NCI-H446 treated with DMSO at 0.1 percent for 48 hours (cell line): ENCODE measurements at places on chromosomes 7 and 10.

- DNase-seq, result no peak
Observed at GRCh38 chr7:47758546-47758945, 176.6 kb upstream of the TNS3 start.

DNA sequence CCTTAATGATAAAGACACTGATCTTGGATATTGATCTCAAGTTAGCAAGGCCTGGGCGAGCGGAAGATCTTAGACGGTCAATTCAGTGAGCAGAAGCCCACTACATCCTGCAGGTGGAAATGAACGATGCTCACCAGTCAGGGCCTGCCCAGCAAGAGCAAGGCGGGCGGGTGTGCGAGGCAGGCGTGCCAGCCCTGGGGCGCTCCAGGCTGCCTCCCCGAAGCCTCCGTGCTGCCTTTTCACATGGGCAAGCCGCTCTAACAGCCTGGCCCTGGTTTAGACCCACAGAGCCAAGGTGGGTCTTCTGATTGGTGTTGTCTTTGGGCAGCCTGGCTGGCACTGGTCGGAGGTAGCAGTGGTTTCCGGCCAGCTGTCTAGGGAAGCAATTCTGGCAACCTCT is 475.1 kb upstream of the FOXK1 start:
- no peak for DNase-seq

DNA sequence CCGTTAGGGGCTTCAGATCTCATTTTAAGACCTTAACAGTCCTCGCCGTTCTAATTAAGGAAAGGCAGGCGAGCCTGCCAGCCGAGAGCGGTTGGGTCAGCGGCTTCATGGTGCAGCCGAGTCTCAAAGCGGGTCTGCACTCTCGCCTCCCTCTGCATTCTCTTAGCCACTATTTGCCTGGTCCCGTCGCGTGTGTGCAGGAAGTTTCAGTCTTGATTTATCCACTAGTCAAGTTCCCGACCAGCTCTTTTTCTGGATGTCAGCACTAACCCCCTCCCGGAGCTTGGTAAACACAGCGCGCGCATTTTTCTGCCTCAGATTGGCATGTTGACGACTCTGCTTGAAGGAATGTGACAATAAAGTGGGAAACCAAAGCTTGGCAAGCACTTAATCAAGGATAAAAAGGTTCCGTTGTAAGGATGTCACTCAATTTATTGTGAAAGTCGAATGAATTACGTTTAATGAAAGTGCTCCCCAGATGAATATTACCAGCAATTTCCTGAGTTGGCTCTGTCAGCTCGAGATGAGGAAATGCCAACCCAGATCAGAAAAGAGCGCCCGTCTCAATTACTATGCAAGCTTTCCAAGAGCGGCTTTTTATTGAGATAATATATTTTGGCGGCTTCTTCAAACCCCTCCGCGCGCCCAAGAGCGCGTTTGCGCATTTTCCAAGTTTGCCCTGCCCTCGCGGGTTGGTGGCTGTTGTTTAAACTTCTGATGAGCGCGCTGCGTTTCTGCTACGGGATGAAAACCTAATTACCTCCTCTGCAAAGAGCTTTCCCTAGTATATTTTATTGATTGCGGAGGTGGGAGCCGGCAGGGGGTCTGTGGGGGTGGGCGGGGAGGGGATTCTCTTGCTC is 7.9 kb downstream of the NXPH1 start:
- DNase-seq, result no peak

DNA sequence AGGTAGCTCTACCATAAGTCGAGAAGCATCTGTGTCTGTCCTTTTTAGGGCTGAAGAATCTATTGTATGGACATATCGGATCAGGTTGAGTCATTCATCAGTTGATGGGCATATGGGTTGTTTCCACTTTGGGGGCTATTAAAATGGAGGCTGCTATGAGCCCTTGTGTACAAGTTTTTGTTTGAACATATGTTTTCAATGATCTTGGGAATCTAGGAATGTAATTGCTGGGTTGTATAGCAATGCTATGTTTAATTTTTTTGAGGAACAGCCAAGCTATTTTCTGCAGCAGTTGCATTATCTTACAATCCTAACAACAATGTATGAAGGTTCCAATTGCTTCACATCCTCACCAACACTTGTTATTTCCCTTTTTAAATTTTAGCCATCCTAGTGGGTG is 46.4 kb upstream of the HABP2 start:
- no peak for DNase-seq

GRCh38 chr10:72340510-72341261 is 14.0 kb downstream of the DNAJB12 start:
- no peak for DNase-seq

DNA sequence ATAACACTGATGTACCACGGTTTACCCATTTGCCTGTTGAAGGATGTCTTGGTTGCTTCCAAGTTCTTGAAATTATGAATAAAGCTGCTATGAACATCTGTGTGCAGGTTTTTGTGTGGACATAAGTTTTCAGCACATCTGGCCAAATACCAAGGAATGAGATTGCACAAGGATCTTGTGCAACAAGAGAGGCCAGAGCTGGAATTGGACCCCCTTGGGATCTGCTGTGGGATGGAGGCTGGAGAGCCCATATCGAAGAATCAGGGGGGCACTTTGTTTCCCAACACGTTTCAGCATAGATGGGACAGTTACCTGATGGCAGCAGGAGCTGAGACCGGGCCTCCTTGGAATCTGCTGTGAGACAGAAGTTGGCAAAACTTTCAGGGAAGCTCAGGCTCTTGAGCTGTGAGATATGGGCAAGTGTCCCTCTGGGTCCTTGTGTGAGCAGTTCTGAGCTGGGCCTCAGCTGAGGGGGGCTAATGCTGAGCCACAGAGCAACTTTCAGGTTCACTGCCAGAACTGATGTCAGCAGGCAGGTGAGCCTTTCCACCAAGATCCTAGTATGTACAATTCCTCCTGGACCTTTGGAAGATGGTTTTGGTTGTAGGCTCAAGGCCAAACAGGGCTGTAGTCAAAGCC is 115.2 kb upstream of the RAB18 start:
- no peak for DNase-seq

GRCh38 chr7:111098011-111098925 is 7.3 kb downstream of the LRRN3 start:
- peak; percentile 18 for DNase-seq

DNA sequence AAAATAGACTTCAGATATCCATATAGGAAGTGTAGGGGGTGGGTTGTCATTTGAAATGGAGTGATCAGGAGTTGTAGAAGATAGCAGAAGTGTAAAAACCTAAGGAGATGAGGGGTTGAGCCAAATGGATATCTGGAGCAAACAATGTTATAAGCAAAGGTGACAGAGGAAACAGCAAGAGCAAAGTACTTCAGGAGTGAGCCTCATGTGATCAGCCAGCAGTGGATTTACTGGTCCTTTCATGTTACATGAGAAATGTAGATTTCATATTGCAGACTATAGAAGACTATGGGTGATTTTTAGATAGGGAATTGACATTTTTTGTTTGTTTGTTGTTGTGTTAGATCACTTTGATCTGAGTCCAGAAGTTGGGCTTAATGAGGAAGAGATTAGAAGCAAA is 47.7 kb downstream of the GNAT3 start:
- DNase-seq, result no peak

DNA sequence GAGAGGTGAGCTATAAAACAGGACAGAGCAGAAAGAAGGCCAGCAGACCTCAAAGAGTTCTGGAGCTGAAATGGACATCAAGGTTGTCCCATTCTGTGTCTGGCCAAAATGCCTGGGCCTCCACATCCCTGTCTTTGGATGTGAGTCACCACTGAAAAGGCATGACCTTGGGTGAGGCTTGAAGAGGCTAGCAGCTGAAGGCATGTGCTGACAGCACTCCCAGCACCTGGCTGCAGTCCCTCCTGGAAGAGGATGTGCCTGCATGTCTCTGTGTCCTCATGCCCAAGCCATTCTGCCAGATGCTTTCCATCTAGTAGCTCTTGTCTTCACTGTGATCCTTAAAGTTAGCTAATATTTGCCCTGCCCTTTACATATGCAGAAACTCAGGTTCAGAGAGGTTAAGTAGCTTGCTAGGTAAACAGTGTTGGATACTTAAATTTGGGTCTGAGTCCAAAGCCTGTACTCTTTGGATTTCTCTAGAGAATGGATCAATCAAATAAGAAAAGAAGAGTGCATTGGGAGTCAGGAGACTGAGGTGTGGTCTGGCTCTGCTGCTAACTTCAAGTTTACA is 35.8 kb downstream of the HECW1 start:
- DNase-seq, result no peak

DNA sequence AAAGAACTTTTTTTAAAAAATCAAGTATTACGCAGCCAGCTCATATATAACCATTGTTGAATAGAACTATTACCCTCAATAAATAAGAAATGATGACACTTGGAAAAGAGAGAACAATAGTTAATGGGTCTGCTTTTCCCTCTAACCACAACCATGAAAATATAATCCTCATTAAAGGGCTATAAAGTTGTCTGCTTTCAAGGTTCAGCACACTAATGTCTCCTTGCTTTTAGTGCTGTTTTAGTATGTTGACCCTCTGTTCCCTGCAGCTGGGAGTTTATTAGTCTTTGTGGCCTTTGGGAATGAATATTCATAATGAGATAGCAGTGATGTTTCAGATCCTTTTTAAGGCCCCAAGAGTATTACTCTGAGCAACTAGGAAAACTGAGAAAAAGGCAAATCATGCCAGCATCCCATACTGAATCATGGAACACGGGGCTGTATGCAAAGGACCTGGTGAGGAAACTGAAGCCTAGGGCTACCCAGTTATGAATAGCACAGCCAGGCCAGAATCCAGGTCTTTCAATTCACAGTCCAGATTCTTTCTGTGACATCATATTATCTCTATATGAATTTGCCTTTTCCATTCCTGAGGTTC is 332.0 kb upstream of the LRGUK start:
- DNase-seq, result no peak

DNA sequence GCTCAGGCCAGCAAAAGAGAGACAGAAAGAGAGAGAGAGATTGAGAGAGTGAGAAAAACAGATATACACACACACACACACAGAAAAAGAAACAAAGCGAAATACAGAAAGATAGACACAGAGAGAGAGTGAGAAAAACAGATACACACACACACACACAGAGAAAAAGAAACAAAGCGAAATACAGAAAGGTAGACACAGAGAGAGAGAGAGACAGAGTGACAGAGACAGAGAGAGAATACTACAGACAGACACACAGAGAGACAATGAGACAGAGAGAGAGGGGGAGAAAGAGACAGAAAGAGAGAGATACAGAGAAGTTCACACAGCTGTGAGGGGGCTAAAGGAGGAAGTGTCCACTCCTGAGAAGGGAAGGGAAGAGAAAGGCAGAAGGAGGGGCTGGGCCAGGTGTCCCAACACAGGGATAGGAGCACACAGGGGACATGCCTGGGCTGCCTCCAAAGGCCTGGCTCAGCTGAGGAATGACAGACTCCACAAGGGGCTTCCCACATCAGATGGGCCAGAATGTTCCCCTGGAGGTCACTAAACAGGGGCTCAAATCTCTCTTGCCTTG is 4.3 kb downstream of the GCK start:
- DNase-seq, result no peak

DNA sequence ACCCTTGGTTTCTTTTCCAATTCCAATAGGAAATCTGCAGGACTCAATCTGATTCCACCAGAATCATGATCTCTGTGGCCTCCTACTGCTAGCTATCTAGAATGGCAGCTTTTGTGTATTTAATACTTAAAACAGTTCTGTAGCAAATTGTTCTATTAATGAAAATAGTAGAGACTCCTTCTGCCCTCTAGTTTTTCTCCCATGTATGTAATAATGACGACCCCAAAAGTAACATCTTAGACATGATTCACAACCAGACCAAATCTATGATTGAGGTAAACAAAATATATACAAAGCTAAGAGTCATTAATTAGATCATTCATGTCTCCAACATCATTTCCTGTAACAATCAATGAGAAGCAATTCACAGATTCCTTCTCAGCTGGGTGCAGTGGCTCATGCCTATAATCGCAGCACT is 259.1 kb upstream of the MKLN1 start:
- DNase-seq, result no peak

DNA sequence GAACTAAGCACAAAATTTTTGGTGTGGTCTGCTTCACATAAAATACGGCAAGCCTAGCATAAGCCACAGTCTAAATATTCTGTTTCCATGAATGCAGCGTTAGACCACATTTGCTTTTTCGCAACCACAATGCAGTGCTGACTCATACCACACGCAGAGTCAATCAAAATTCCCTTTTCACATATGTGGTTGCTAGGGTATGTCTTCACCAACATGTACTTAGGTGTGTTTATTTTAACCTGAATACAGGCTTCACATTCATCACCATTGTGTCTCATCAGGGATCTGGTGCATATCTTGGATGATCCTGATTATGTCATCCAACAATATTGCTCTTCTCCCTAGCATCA is 90.8 kb downstream of the CHN2 start:
- DNase-seq, result no peak

DNA sequence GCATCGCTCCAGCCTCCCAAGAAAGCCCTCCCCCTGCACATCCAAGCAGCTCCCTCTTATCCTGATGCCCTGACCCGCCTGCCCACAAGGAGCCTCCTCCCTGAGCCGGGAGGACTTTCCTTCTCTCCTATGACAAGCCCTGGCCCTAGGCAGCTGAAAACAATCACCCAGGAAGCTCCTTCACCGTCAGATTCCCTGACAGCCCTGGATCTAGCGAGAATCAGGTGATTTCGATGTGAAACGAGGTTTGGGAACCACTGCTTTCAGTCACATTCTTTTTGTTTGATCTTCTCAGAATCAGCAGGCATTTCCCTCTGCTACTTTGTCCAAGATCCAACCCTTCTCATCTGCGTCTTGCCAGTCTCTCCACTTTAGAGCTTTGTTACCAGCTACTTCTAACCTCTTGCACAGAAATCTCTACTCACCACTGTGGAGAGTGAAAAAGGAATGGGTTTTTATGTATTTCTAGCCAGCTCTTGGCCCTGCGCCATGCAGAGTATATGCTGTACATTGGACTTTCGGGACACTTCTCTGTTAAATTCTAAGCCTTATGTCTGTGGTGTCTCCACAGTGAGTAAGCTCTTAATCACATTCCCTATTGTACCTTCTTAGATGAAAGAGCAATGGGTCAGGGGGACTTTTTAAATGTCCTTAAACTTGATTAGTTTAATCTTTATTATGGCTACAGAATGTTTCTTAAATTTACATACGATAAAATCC is 253.2 kb upstream of the C7orf33 start:
- DNase-seq, result no peak

- no peak for DNase-seq
Observed at GRCh38 chr7:30731581-30731980, 20.4 kb upstream of the INMT start.

- no peak for DNase-seq
Observed at GRCh38 chr7:79673969-79674368, 220.5 kb upstream of the MAGI2 start.
